ENCODE measurements at places on chromosomes 3 and 15. TPM values are rescaled to one million over a fixed set of nuclear protein-coding genes. Genes with fewer than 3 reads are reported as not detected.

The GMNC gene
- total RNA-seq: not detected

The CCK gene
- 5.9 TPM for total RNA-seq

The LRRC15 gene
- total RNA-seq: not detected

The EXD1 gene
- not detected for total RNA-seq

The GABRR3 gene
- total RNA-seq: not detected

The CCDC80 gene
- total RNA-seq: 48.7 TPM
